ENCODE measurements at places on chromosomes 13 and 19.

DNA sequence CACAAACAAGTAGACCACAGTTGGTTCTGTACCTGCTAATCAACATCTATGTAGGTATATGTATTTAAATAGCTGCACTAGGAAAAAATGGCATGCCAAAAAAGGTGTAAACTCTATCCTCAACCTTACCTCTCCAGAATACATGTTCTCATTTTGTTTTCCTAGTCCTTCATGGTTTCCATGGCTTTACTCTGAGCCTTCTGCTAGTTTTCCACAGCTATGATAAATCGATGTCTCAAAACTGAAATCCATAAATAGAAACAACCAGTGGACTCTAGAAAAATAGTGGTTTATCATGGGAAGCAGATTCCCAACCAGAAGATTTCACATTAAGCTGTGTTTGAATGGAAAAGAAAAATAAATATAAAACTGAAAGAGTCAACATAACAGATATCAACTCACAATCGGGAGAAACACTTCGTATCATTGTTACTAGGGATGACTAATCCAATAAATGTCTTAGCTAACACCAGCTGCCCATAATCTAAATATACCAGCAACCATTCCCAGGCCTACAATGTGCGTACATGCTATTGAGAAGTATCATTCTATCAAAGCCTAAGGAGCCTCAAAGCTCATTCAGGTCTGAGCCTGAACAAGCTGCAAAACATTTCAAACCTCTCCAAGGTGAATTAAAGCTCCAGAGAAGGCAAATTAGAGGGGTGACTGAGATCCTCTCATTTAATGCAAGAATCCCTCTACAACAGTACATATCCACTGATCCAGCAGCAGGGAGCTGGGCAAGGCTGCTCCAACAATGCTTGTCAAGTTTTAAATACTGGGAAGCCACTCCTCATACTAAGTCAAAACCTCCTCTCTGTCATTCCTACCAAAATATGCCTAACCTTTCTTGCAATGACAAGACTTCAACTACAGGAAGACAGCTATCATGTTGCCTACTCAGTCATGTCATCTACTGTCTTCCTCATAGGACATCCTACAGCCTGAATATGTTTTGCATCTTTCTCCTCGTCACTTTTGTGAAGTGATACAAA is 90.2 kb downstream of the KCTD12 start:
- no peak for DNase-seq

DNA sequence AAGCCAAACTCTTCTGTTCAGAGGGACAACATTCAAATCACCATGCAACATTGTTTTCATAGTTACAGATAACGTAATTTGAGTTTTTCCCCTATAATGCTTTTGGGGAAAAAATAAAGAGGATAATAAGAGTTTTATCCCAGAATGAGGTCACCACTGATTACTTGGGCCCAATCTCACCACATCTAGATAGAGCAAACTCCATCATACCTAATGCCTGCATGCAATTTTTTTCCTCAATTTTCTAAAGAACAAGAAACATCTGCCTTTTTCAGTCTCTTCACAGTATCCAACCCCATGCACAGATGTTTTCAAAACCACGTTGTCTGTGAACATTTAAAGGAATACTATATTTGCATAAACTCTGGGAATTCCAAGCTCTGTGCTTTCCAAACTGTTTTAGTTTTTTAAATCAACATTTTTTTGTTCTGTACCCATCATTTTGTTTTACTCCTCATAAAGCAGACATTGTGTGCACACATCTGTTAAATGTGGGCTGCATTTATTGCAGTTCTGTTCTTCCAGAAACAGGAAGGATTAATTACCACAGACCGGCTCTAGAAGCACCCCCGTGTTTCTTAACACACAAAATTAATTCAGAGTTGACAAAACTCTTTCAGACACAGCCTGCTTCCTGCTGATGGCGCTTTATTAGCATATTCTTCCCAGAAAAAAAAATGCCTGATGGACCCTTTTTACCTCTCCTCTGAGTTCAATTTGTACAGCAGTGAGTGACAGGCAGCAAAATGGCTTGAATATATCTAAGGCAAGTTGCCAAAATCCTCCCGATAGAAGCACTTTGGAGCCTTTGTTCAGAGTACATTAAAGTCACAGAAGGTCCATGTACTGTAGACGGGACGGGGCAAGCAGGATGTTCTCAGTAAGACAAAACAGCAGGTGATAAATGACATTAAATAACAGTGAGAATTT is 1171.9 kb downstream of the EFNB2 start:
- DNase-seq = no peak

DNA sequence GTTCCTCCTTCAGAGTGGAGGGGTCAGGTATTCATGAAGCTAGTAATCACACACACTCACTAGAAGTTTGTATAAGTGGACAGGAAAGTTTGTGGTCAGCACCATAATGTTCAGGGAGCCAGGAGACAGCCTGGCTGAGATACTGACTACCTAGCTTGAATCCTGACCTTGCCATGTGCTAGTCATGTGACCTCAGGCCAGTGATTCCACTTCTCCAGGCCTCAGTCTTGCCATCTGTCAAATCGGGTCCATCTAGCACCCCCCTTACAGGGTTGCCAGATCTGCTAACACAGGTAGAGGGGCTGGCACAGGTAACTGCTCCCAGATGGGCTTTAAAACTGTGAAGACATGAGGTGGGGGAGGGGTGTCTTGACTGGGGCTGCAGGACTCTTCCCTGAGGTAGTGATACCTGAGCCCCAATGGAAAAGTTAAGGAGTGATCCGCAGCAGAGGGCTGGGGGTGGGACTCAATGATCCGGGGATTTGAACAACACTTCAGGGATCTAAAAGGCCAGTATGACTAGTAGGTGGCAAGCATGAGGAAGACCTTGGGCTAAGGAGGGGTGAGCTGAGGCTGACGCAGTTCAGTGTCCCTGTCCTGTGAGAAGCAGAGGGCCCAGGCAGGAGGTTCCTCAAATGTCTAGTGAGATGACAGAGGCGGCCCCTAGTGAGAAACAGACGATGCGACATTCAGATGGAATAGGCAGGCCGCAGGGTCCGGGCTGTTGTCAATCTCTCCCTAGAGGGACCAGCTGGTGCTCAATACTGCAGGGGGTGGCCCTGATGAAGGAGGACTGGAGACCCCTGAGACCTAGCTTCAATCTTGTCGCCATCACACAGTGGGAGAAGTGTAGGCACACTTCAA is 8.5 kb downstream of the ACTMAP start:
- no peak for DNase-seq

- no peak for DNase-seq
These were observed 13.2 kb downstream of the SPART start for GRCh38 chr13:36332986-36333385.

- peak; percentile 21 for DNase-seq
These were observed 420.4 kb downstream of the EFNB2 start for GRCh38 chr13:106115081-106115480.

GRCh38 chr19:18785179-18786124 is 5.7 kb downstream of the COMP start:
- DNase-seq = no peak

- peak; percentile 49 for DNase-seq
These were observed 14.9 kb downstream of the ARID3A start for GRCh38 chr19:940591-941291.

DNA sequence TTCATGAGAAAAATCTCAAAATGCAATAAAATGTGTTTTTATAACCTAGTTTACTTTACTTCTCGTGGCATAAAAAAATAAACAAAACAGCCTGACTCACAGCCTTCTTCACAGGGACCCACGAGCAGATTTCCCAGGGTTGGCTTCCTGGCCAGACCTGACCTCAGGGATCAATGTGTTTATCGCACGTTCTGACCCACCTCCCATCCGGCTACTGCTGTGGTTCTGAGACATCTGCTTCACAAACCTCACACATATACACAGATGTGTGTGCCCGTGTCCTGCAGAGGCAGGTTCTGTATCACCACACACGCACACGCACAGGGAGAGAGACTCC is 118.3 kb downstream of the COL4A2 start:
- peak; percentile 81 for DNase-seq

DNA sequence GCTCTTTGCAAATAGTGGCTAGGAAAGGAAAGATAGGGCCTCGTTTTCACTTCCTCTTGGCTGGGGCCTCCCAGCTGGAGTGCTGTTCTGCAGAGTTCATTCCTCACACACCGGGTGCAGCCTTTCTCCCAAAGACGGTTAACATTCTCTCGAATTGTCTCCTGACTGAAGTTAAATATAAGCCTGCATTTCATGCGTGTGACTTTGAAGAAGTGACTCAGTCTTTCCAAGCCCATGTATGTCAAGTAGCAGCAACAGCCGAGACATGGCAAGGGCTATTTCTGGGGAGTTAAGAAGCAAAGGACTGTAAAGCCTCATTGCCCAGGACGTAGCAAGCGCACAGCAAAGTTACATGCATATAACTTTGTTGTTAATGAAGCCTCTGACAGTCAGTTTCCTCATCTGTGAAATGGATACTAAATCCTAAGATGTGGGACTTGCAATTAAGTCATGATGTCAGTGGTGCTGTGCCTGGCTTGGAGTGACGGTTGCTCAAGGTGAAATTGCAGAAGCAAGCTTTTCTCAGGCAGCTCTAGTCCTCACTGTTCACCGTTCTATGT is 502.4 kb downstream of the MYO16 start:
- no peak for DNase-seq

DNA sequence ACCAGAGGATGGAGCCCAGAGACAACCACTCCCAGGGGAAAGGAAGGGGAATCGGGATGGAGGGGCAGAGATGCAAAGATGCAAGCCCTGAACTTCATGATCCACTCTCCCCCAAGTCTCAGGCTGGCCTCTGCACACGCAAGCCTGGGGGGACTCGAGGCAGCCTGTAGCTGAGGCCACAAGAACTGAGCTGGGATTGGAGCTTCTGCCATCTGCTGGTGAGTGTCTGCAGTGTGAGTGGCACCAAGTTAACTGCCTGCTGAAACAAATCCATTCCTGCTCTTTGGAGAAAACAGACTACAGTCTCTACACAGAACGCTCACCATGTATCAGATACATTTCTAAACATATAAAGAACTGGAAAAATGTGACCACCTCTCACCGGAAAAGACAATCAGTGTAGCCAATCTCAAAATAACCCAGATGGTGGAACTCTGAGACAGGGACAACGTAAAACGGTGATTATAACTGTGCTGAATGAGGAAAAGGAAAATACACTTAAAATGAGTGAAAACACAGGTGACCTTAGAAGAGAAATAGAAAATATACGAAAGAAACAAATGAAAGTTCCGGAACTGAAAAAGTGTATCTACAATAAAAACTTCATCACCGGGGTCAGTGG is 62.1 kb downstream of the KLF2 start:
- DNase-seq = peak; percentile 39

GRCh38 chr13:99155821-99156220 is 44.8 kb upstream of the UBAC2 start:
- no peak for DNase-seq

DNA sequence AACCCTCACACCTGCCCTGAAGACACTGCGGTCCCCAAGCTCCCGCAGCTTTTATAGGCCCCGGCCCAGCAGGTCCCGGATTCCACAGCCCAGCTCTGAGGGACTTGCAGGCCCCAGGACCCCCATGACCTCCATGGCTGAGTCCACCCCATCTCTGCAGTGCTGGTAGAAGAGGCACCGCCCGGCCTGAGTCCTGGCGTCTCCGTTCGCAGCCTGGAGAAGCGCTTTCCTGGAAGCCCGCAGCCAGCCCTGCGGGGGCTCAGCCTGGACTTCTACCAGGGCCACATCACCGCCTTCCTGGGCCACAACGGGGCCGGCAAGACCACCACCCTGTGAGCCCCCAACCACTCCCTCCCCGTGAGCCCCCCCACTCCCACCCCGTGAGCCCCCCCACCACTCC is 9.2 kb downstream of the ABCA7 start:
- no peak for DNase-seq

DNA sequence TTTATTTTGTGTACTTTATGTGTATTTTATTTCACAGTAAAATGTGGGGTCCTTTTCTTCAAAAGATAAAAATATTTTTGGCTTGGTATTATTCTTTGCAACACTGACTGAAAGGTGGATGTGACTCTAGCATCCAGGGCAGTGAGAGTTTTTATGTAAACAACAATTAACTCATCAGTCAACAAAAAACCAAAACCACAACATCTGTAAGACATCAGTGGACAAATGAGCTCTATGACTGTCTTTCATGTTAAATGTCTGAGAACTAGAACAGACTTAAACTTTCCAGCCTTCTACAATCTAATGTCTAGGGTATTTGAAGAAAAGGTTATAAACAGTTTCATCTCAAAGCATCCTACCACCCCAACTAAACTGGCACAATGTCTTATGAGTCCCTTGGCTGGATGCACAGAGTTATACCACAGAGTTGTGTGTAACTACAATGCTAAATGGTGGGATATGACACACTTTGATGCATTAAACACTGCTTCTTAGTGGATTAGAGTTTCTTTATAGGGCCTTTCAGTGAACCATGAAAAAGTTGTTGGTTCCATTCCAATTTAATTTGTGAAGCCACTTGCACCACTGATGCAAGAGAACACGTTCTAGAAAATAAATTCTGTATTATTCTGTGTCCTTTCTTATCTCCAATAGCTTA is 544.2 kb upstream of the KLF12 start:
- DNase-seq = no peak

GRCh38 chr13:108225440-108225839 is 7.2 kb downstream of the ABHD13 start:
- DNase-seq = no peak

DNA sequence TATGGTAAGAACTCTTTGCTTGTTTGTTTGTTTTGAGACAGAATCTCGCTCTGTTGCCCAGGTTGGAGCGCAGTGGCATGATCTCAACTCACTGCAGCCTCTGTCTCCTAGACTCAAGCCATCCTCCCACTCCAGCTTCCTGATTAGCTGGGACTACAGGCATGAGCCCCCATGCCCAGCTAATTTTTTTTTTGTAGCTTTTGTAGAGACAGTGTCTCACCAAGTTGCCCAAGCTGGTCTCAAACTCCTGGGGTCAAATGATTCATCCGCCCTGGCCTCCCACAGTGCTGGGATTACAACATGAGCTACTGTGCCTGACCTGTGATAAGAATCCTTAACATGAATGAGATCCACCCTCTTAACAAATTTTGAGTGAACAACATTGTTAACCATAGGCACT is 183.9 kb upstream of the TSHZ3 start:
- no peak for DNase-seq

GRCh38 chr19:40398417-40399131 is 8.6 kb upstream of the HIPK4 start:
- no peak for DNase-seq
